ENCODE measurements at places on chromosomes 4 and X.

- no peak for DNase-seq
Measured at GRCh38 chr4:1570291-1571164, 113.6 kb downstream of the FAM53A start.

- DNase-seq, result no peak
Measured at GRCh38 chr4:71430609-71431008, 91.8 kb downstream of the SLC4A4 start.

- no peak for DNase-seq
Measured at GRCh38 chr4:152979731-152980330, 43.7 kb downstream of the FHDC1 start.

GRCh38 chrX:13449441-13449840 is 120.0 kb upstream of the EGFL6 start:
- DNase-seq, result no peak

- DNase-seq, result no peak
Measured at GRCh38 chr4:77308843-77309242, 151.8 kb downstream of the CCNG2 start.

- DNase-seq, result no peak
Measured at GRCh38 chr4:158159718-158160094, 13.1 kb downstream of the GASK1B start.

DNA sequence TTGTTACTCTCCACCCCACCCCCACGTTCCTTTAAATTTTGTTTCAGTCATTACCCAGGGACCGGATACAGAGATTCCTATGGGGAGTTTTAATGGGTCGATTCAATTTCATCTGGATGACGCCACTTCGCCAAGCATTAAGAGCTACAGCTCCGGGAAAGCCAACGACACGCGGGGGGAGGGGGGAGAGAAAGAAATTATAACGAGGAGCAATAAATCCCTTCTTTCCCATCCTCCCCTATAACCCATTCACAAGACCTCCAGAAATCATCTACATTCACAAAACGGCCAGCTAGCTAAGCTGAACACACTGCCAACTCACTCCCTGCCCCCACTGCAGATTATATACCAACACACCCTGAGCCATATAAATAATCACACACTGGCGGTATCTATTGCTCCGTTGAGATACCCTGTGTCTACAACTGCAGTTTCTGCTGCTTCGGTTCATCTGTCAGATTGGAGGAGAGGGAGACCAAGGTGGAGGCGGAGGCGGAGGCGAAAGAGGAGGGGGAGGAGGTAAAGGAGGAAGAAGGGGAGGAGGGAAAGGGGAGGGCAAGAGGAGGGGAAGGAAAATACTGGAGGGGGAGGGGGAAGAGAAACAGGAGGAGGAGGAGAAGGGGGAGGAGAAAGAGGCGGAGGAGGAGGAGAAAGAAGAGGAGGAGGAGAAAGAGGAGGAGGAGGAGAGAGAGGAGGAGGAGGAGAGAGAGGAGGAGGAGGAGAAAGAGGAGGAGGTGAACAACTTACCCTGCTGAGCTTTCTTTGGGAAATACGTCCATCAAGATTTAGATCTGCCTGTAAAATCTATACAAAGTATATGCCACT is 113.9 kb upstream of the VAMP7 start:
- peak; percentile 49 for DNase-seq

- no peak for DNase-seq
Measured at GRCh38 chrX:40150503-40150902, 52.7 kb upstream of the BCOR start.

- DNase-seq, result peak; percentile 82
Measured at GRCh38 chr4:146521541-146522097, at the start of gene SLC10A7. SLC10A7 (minus strand) TSS chr4:146521940; CDS start chr4:146521717, 223 bp downstream.

DNA sequence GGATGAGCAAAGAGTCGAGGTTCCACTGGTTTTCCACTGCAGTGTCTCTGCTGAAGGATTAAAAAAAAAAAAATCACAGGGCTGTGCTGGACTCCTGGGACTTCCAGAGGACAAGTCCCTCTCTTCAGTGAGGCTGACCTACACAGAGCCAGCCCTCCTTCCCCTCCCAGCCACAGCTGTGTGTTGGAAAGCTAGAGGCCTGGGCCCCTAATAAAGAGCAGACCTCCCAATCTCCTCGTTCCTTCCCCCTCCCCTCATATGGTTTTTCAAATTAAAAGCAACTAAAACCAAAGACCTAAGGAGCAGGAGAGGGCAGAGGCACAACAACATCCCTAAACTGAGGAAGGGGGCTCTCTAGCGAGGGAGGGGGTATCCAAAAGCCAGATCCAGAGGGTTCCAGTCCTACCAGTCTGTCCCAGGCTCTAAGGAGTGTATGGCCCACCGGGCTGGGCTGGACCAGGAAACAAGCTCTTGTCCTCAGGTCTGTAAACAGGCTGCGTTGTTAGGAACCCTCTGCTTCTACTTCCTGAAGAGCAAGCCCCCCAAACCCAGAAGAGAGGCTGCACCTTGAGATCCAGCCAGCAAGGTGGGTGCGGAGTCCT is 4.0 kb upstream of the PDGFRA start:
- no peak for DNase-seq

DNA sequence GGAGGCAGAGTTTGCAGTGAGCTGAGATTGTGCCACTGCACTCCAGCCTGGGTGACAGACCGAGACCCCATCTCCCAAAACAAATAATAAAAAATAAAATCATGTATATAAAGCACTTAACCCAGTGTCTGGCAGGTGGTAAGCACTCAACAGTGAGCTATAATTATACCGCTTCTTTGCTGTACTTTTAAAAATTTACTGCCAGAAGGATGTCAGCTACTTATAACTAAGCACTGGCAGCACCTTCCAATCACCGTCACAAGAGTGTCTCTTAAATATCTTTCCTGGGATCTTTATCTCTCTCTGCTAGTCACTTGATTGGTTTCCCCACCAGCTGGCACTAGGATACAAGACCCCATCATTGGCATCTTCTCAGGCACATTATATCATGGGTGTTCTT is 53.9 kb upstream of the DAPP1 start:
- DNase-seq, result no peak

DNA sequence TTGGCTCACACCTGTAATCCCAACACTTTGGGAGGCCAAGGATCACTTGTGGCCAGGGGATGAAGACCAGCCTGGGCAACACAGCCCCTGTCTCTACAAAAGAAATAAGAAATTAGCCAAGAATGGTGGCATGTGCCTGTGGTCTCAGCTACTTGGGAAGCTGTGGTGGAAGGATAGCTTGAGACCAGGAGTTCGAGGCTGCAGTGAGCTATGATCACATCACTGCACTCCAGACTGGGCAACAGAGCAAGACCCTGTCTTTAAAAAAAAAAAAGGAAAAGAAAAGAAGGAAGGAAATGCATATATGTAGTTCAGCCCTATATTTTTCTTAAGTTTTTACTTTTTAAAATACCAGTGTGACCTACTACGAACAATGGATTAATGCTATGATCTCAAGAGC is 15.1 kb downstream of the PRSS48 start:
- DNase-seq, result no peak

- no peak for DNase-seq
Measured at GRCh38 chr4:104881136-104881886, 265.4 kb upstream of the TET2 start.

DNA sequence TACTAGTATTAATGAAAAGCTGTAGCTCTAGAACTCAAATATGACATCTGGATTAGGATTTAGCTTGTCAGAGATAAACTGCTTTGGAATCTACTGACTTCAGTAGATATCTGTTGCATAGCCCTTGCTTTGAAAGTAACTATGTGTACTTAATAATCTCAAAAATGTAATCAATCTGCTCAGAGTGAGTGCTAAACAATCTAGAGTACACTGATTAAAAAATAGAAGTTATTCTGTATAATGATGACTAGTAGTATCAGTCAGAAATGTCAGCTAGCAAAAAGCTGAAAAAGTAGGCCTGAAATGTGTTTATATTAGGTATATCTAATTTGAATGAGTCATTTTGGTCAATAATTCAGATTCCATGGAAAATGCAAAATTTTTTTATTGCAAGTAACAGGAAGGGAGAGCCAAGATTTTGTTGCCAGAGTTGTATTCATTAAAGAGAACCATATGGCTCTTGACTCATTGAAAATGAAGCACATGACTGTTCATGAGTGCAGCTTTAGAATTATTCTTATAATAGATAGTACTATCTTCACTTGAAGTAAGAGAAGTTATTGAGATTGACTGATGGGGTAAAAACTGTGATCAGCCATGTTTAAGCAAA is 20.0 kb downstream of the CLCN3 start:
- DNase-seq, result no peak

GRCh38 chr4:158786955-158787354 is 18.1 kb downstream of the FNIP2 start:
- DNase-seq, result no peak

DNA sequence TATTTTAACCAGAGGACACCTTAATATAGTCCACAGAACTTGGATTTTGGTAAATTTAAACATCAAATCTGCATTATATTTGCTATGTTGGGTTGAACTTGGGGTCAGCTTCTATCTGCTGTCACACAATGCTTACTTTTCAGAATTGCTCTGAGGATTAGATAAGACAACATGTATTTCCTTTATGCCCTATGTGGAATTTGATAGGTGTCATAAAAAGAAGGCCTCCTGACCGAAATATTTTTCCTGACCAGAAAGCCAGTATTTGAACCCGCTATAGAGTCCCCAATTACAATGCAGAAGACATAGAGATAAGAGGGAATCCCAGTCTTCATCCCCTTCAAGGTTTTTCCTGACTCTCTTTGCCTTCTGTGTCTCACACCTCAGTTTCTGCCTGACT is 4.1 kb downstream of the MTTP start:
- DNase-seq, result no peak

GRCh38 chr4:1379351-1379781 is 26.9 kb downstream of the NKX1-1 start:
- DNase-seq, result no peak

DNA sequence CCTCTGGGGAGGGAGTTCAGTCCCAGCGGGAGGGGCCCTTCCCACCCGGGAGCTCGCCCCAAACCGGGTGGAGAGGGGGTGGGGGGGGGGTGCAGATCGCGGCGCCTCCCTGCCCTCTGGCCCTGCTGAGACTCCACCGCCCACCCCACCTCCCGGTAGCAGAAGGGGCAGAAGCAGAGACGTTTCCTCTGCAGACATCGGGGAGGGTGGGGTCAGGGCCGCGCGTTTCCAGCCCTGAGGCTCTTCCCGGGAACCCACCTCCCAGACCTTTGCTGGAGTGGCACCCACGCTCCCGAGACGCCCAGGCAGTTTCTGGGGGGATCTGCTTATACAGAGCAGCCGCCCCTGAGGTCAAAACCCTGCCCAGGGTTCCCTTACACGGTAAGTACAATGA is 30.2 kb downstream of the CPLX1 start:
- DNase-seq, result no peak

DNA sequence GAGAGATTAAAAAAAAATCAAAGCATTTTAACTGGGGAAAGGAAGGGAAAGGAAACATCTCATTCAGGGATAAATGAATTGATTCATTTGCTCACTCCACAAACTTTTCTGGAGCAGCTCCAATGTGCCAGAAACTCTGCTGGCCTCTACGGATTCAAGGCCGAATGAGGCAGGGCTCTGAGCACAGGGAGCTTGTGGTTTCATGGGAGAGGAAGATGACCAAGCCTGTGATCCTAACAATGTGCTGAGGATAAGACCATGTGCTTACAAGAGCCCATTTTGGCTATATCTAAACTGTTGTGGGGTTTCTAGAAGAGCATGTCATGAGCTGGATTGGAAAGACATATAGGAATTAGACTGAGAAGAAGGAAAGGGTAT is 137.5 kb downstream of the ZNF674 start:
- no peak for DNase-seq

DNA sequence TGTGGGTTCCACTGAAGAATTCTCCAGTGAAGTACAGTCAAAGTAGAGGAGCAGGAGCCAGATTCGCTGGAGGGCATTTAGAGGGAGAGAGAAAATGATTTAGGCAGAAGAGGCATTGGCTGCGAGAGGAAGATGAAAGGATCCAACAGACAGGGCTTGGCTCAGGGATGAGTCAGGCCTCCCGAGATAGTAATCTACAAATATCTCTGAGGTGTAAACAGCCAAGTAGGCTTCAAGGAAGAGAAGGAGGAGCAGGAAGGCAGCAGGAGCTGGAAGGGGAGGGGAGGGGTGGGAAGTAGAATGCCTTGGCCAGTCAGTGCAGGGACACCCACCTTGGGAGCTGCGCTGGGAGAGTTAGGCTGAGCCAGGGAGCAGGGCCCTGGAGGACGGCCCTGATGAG is 55.5 kb downstream of the PJA1 start:
- DNase-seq, result no peak

DNA sequence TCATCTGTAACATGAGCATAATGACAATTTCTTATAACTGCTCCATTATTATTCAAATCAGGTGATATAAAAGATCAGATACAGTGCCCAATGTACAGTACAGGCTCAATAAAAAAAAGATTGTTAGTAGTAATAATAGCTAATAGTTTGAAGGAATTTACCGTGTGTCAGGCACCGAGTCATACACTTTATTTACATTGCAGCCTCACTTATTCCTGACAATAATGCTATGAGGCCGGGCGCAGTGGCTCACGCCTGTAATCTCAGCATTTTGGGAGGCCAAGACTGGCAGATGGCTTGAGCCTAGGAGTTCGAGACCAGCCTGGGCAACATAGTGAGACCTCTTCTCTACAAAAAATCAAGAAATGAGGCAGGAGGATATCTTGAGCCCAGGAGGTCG is 10.1 kb upstream of the MAP7D3 start:
- DNase-seq, result no peak

All from stimulated activated CD4-positive, alpha-beta T cell treated with anti-CD3 and anti-CD28 coated beads, Interleukin-15, amount 100 ng/mL, for 24 hours (primary cell).